ENCODE measurements at places on chromosomes 12 and 14. TPM values are rescaled to one million over a fixed set of nuclear protein-coding genes. Genes with fewer than 3 reads are reported as not detected.
A peak's percentile ranks its signal among the peaks of the same experiment; 100 is the strongest.

- peak; percentile 76 for DNase-seq
These were observed 417.3 kb downstream of the SNAPC1 start for GRCh38 chr14:62179367-62180018.

The TBX3 gene
- 114 TPM for total RNA-seq

- DNase-seq = no peak
These were observed 72.8 kb downstream of the SLCO1B3 start for GRCh38 chr12:20883288-20883687.

DNA sequence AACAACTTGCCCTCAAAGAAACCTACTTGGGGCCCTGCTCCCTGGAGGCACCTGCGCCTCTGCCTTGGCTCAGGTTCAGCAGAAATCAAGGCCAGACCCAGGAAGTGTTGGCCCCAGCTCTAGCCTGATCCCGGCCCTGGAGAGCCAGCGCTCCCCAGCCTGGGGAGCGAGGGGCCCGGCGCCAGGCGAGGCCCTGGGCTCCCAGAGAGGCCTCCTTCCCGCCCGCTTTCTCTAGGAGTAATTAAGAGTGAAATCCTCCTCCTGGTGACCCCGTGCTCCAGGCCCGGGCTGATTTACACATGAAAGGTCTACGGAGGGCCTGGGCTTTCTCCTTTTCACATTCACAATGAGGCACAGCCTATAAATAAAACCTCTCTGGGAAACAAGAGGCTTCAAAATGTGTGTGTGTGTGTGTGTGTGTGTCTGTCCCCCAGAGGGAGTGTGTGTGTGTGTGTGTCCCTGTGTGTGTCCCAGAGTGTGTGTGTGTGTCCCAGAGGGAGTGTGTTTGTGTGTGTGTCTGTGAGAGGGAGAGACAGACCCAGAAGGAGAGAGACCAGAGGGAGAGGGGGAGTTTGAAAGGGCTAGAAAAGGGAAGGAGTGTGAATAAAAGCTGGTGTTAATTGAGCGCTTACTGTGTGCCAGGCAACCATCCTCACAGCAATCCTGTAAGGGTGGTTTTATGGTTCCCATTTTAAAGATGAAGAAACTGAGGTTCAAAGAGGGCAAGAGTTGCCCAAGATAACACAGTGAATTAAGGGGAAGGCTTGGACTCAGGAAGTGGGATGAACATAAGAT is 23.8 kb upstream of the COX6A1 start:
- no peak for DNase-seq

The UNC119B gene
- total RNA-seq = 18.7 TPM

GRCh38 chr12:129540249-129540648 is 363.6 kb downstream of the TMEM132D start:
- no peak for DNase-seq

- DNase-seq = peak; percentile 85
These were observed 754 bp downstream of the ZNF605 start for GRCh38 chr12:132955094-132956010.

DNA sequence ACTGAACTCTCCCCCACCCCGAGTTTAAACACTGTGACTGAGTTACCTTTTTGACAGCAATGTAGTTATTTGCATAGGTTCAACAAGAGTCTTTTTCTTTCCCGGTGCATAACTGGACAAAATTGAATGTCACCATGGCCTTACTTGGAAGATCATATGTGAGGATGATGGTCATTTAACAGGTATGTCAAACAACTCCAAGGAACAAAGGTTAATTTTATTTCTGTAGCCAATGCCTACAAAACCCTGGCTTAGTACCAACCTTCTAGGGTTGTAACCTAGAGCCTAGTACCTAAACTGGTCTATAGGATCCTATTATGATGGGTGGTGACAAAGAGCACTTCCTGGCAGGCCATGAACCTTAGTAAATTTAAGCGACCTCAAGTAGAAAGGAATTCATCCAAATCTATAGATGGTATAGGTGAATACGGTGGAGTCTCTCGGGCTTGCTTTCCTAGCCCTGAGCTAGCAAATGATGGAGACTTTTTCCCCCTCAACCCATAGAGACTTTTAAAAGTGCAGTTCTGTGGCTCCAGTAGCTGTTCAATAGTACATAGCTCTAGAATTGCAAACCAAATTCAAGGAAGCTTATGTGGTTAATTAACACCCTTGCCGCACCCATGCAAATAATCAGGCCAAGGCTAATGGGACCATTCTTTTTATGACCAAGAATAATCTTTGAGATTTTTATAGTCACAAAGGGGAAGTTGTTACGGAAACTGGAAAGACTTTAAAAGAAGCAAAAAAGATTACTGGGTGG is 89.0 kb downstream of the SLC38A1 start:
- no peak for DNase-seq

Data from fibroblast of villous mesenchyme (primary cell).